HuH-7 (cell line): ENCODE measurements at places on chromosomes 13 and 19.

DNA sequence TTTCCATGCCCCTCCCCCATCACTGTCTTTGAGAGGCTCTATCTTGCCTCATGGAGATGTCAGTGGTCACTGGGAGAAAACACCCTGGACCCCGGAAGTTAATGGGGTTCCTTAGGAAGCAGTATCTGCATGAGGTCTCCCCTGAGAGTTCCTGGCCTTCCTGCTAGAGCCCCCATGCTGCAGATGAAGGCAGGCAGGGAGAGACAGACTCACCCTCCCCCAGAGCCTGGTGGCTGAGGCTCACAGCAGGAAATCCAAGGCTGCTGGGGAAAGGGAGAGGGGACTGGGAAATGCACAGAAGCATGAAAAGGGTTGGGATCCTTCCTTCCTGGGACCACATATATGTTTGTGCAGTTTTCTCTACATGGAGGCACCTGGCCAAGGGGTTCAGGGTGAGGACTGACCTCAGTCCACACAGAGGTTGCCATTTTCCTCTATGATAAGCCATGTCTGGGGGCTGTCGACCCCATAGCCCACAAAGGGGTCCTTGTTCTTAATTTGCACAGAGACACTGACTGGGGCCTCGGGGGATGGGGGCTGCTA is 95.4 kb downstream of the RNASEH2B start:
- no peak for DNase-seq

DNA sequence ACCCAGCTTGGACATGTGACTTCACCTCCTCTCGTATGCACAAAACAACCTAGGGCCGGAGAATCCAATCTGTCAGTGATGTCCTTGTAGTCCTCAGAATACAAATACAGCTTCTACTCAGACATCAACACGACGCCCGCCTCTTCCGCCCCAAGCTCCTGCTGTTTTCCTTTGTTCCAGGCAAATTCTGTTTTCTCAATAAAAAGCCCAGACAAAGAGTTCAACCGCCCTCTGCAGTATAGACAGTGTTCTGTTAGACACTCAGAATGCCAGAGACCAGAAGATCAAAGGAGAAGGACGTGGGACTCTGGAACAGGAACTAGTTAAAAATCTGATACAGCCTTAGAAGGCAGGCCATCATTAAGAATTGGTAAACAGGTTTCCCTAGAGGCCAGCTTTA is 42.0 kb upstream of the GGACT start:
- DNase-seq: no peak

DNA sequence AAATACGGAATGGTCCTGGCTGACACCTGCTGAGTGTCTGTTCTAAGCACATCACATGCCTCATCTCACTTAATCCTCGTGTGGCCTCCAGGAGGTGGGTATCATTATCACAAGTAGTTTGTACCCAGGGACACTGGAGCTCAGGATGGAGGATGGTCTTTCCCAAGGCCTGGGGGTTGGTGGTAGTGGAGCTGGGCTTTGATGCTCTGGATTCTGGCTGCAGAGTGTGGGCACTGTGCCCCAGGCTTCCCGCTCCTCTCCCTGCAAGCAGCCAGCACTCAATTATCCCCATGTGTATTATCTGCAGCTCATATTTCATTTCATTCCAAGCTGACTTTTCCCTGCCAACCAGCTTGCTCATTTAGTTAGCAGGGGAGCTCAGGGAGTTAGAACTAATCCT is 52.1 kb downstream of the SIAH3 start:
- DNase-seq: no peak

- no peak for DNase-seq
Measured at GRCh38 chr13:46698910-46699460, 98.0 kb downstream of the ESD start.

- no peak for DNase-seq
Measured at GRCh38 chr13:109101550-109102144, 472.2 kb downstream of the MYO16 start.
